NCI-H1436 (cell line): ENCODE measurements at places on chromosomes 5 and 9.

DNA sequence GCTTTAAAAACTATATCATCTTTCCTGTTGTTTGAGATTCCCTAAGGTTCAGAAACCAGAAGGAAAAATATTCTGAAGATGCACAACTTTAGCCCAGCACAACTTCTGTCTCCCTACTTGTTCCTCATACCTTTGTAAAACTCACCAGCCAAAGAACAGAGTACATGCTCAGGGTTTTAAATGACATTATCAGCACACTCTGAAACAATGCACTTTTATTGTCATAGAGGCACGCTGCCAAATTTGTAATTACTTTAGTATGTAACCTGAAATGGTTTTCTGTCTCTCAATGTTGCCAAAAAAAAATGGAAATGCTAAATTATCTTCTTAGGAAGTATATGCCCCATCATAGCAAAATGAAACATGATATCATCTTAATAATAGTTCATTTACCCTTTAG is 383.6 kb upstream of the CDH6 start:
- DNase-seq, result no peak

GRCh38 chr5:165360784-165361542 is 1855.5 kb downstream of the MAT2B start:
- no peak for DNase-seq

- DNase-seq, result no peak
These were observed 4.2 kb upstream of the UNC5A start for GRCh38 chr5:176806137-176806536.

GRCh38 chr9:2771087-2771486 is 53.8 kb downstream of the KCNV2 start:
- DNase-seq, result no peak

DNA sequence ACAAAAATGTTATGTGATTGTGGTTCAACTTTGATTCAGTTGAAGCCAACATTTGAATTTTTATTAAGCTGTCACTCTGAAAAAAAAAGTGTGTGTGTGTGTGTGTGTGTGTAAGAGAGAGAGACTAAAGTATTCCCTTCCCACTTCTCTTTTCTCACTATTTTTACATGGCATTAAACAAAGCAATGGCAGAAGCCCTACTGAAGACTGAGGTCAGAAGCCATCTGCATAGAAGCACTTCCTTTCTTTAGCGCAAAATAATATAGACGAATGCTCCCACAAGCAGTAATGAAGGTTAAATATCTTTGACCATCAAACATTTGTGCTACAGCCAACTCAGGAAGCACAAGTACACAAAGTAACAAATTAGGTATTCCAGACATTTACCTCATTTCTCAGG is 540.5 kb downstream of the KCTD16 start:
- DNase-seq, result no peak

GRCh38 chr9:126417043-126417442 is 90.4 kb downstream of the MVB12B start:
- DNase-seq, result peak; percentile 41

- no peak for DNase-seq
These were observed 724 bp downstream of the PRRC2B start for GRCh38 chr9:131394464-131395156.

DNA sequence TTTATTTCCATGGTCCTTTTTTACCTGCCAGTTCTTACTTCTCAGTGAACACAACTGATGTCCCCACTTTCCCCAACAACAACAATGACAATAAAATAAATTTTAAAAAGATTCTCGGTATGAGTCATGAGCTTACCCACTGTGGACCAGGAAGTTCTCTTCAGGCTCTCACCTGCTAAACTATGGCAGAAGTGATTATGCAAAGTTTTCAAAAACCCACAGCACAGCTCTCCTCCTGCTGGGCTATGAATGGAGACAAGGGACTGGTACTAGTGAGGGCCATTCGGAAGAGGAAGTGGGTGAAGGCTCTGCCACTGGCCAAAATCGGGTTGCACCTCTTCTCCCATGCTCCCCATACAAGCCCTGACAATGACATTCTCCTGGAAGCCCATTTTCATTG is 429.4 kb downstream of the PIK3R1 start:
- no peak for DNase-seq

DNA sequence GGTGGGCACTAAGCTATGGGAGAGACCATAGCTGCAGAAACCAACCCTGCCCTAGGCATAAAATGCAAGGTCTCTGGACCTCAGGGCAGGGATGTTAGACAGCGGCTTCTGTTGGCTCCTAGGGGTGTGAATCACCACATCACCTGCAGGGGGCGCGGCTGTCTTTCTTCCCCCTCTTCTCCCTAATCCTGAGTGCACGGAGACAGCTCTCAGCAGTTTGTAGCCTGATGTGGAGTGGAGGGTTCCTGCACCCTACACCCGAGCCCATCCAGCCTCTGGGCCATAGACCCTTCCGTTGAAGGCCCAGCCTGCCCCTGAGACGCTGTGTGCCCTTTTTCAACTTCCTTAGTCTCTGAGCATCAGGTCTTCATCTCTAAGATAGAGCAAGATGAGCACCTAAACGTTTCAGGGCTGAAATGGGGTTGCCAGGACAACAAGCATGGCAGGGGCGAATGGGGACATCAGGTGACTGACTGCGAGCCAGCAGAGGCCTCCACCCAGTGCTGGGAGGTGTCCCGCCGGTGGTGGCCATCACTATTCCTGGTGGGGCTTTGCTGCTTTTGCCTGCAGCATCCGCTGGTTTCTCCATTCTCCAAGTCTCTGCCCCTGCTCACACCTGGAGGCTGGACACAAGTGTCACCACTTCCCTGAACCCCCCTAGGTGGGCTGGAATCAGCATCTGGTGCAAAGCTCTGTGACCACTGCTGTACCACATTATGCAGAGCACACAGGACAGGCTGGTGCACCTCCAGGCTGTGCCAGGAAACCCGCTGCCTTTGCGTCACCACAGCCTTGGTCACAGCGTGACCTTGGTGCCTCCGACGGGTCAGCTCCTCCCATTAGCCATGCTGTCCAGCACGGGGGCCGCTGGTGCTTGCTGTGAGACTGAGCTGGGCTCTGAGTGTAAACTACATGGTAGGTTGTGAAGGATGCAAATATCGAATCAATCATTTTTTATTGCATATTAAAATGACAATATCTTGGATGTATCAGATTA is 2.5 kb upstream of the SEC16A start:
- DNase-seq, result peak; percentile 69

DNA sequence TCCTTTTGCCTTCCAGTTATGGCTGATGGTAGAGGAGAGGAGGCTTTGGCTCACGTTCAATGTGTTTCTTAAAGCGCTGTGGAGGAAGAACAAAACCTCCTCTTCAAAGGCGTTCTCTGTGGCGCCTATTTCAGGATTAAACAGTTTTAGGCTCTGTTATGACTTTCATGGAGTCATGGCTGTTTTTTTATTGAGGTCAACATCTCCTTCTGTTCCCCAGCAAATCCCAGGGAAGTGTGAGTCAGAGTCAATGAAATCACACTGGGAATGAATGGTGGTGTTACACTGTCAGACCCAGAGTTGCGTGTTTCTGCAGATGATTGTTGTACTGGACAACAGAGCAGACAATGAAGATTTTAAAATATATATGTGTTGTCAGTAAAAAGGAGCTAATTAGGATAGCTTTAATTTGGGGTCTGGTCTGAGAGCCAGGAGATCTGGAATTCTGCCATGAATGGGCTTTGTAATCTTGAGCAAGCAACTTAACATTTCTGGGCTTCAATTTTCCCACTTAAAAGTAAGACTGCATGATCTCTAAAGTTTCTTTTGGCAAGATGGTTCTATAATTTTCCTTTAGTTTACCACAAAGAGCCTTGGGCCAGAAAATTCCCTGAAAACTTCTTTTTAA is 240.7 kb downstream of the CSNK1G3 start:
- no peak for DNase-seq

DNA sequence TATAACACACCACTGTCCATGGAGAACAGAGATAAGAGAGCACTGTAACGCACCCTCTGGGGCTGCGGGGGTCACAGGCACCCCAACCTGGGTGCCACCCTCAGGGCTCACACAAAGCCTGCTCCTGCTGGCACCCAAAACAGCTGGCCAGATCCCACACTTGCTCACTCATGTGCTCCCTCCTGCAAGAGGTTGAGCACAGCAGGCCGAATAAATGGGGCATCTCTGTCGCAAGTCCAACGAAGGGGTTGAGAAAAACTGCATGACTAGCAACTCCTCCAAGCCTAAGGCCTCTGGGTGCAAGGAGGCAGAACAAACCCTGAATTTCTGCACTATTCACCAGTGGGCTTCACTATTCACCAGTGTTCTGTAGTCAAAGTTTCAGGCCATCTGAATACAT is 80.3 kb downstream of the SECISBP2 start:
- no peak for DNase-seq

- no peak for DNase-seq
These were observed 21.3 kb upstream of the PTPN3 start for GRCh38 chr9:109519366-109519765.

GRCh38 chr5:156534085-156534484 is 207.1 kb downstream of the SGCD start:
- no peak for DNase-seq

- DNase-seq, result no peak
These were observed 131.8 kb upstream of the ACOT12 start for GRCh38 chr5:81525690-81526089.

GRCh38 chr5:159021901-159022556 is 77.7 kb downstream of the EBF1 start:
- DNase-seq, result no peak

DNA sequence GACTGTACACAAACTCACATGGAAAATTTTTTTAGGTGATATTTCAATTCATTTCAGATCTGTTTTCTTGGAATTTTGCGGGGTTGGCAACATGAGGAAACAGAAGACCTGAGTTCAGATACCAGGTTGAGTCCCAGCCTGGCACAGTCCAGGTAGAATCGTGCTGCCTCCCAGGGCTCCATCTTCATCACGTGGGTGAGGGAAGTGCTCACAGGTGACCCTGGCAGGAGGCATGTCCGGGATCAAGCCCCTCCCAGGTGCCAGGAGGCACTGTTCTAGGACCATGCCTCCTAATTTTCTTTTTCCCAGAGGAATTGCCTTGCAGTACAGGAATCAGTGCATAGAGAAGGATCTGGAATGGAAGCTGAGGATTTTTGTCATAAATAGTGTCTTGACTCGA is 318.3 kb upstream of the IRX4 start:
- no peak for DNase-seq

GRCh38 chr9:33157960-33158842 is 8.9 kb downstream of the B4GALT1 start:
- DNase-seq, result no peak

DNA sequence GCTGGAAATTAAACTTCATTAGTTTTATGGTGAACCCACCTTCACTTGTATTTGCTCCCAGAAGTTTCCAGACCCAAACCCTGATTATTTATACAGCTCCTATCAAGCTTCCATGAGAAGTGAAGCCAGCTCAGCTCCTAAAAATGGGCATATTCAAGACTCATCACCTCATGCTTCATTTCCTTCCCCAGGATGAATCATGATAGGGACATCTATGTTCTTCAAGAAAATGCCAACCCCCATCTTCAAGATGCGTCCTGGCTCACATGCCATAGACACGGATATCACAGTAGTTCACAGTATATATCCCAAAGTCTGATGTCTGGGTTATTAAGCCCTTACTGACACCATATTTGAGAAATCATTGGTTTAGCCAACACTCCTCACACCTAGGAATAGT is 217.6 kb downstream of the NPR3 start:
- no peak for DNase-seq

GRCh38 chr5:128539038-128539429 is 989 bp upstream of the FBN2 start:
- DNase-seq, result no peak

DNA sequence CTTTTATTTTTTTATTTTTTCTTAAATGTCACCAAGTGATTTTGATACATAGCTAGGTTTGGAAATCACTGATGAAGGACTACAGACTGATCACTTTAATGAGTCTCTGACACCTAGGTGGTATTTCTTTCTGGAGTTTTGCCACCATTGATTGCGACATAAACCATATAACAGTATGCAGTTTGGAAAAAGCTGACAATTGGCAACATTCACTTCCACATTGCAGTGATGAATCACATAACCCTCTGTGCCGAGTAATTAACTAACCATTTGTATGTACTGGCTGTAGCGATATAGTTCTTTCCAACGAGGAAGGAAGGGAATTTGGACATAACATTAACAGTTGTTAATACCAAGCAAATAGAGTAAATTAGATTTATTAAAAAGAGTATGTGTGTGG is 222.9 kb upstream of the EFNA5 start:
- no peak for DNase-seq
